Activated effector memory CD4-positive, alpha-beta T cell treated with Interleukin-2 at 50 U/mL for 16 hours (primary cell): ENCODE measurements at places on chromosomes 7 and 10.

DNA sequence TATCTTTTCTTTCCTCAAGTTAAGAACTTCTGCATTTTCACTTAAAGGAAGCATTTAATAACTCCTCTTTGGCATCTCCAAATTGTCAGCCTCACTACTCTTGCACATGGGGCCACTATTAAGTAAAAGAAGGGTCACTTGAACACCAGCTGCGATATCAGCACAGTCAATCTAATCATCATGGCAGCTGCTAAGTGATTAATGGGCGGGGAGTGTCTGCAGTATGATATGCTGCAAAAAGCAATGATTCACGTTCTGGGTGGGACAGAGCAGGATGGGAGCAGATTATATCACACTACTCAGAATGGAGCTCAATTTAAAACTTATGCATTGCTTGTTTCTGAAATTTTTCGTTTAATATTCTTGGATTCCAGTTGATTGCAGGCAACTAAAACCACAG is 447.4 kb upstream of the PFKP start:
- DNase-seq, result no peak

- DNase-seq, result no peak
These were observed 551 bp downstream of the GRIFIN start for GRCh38 chr7:2475678-2476015.

DNA sequence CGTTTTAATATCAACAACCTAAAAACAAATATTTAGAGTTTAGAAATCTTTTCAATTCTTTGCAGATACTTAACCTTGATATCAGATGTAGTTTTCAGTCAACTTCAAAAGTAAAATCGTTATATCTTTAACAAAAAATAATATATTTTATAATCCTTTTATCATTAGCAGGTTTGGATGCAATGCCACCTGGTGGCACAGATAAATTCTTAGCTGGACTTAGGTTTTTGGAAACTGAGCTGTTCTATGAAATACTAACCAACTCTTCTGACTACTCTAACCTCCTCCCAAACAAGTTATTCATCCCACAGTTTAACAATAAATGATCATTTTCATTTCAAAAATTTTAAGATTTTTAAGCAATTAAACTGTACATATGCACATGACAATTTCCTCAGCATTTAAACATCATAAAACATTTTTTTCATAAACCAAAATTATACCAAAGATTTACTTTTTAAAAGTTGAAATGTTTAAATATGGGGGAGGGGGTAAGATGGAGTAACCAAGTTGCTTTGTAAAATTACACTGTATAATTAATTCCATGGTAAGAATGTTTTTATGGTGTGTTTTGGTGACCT is 56.9 kb downstream of the HIBADH start:
- DNase-seq, result no peak

DNA sequence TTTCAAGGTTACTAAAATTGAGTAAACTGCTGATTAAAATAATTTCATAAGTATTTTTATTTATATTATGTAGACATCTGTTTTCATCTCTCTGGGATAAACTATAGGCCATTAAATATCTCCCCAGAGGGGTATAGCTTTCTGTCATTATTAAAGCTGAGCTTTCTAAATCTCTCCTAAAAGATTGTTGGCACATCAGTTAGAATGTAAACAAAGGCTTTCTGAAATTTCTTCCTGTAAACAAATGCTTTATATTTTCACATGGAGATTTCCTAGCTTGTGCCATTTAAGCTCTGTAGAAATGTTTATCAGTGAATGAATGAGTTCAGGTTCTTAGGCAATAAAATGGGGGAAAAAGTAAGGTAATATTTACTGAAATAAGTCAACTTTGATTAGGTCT is 35.7 kb downstream of the PPP1R9A start:
- DNase-seq, result no peak

- no peak for DNase-seq
These were observed 62.0 kb downstream of the AMZ1 start for GRCh38 chr7:2750004-2750407.

DNA sequence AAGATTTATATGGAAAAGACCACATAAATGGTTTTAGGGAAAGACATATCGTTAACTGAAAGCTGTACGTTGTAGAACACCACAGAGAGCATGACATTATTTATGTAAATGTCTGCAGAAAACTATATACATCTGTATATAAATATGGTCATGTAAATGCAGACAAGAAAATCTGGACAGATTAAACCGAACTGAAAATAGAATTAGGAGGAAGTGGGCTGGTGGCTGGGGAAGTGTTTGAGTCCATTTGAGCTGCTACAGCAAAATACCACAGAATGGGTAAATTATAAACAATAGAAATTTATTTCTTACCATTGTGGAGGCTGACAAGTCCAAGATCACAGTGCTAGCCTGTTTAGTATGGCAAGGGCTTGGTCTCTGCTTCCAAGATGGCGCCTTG is 56.3 kb upstream of the USP6NL start:
- DNase-seq, result no peak

GRCh38 chr7:100679927-100680575 is 6.5 kb downstream of the GNB2 start:
- no peak for DNase-seq

GRCh38 chr7:156612930-156613329 is 27.6 kb upstream of the RNF32 start:
- DNase-seq, result peak; percentile 71

GRCh38 chr7:6360841-6361240 is 86.9 kb downstream of the DAGLB start:
- DNase-seq, result no peak

DNA sequence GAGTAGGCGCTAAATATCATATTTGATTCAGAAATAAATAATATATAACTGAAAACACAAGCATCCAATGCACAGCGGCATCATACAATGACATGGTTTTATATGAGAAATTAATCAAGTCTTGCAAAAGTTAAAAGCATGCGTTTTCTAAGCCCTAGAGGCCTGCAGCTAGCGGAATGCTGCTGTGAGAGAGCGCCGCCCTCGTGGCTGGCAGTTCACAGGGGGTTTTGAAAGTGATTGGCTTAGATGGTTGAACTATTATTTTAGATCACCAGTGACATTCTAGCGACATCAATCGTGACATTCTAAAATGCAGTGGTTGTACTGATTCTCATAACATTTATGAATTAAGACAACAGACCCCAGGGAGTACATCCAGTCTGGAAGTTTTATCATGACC is 235.2 kb upstream of the MGMT start:
- DNase-seq, result no peak

DNA sequence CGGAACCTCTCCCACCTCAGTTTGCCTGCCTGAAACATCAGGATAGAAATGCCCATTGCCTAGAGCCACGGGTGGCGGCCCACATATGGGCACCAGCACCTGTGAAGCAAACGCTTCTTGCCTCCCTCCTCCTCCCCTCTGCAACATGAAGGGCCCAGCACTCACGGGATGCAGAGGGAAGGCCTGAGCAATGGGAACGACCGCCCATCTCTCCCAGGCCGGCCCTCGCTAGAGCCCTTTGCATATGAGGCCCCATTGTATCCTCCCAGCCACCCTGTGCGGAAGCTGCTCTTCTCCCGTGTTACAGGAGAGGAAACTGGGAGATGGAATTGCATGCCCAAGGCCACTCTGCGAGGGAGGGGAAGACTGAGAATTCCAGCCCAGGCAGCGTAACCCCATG is 88.2 kb downstream of the RGS10 start:
- DNase-seq, result no peak

GRCh38 chr10:75040576-75040975 is 70.9 kb upstream of the SAMD8 start:
- no peak for DNase-seq

DNA sequence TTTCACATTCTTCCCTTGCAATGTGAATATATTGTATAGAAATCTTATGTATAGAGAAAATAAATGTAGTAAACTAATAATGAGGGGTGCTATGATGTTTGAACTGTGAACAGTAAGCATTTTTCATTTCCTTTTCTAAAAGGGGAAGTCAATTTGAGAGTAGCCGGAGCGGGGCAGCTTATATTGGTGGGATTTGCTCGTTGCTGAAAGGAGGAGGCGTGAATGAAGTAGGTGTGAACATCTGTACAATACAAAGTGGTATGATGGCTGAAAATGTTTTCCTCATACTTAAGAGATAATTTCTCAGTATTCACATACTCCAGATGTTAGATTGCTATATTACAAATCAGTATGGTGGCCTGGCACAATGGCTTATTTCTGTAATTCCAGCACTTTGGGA is 87.1 kb downstream of the SRI start:
- DNase-seq, result no peak

DNA sequence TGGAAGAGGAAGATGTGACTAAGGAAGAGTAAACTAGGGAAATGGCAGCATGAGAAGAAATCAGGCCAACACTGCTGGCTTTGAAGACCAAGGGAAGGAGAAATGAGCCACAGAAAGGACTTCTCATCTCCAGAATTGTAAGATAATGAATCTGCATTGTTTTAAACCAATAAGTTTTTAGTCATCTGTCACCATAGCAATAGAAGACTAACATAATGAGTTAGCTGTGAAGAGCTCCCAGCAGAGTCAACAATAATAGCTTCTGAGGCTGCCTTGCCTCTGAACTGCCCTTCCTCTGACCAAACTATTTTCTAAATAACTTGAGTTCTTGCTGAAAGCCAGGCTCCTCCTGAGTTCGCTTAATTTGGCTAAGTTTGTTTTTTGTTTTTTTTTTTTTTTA is 103.6 kb downstream of the CACNA2D1 start:
- no peak for DNase-seq

DNA sequence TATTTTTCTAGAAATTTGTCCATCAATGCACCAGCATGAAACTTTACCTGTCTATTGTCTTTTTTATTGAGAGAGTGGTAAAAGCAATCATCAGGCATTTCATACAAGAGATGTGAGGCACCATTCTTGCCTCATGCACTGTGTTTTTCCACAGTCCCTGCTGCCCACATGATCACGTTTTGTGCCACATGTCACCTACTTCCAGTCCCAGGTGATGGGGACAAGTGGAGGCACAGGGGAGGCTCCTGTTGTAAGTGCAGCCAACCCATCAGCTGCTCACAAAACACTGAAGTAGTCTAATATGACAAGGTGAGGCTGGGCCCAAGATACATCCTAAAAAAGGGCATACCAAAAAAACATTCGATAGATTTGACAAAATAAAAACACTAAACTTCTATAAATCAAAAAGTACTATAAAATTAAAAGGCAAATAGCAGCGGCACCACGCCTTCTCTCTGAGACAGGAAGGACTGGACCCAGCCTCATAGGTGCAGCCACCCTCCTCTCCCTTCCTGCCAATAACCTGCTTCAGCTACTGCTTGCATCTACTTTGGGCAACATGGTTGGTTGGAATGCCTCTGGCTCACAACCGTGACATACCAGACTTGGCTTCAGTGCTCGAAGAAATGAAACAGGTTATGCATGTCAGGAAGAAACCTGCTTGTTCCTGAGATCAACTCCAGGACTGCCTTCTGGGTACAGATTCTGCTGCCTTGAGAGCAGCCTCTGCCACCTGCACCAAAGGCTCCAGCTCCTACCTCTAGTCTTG is 2.3 kb downstream of the ZC3HAV1L start:
- DNase-seq, result no peak

GRCh38 chr10:83862723-83863122 is 276.6 kb upstream of the GHITM start:
- no peak for DNase-seq

- DNase-seq, result peak; percentile 15
These were observed 34.7 kb downstream of the MRPS24 start for GRCh38 chr7:43834463-43835251.

DNA sequence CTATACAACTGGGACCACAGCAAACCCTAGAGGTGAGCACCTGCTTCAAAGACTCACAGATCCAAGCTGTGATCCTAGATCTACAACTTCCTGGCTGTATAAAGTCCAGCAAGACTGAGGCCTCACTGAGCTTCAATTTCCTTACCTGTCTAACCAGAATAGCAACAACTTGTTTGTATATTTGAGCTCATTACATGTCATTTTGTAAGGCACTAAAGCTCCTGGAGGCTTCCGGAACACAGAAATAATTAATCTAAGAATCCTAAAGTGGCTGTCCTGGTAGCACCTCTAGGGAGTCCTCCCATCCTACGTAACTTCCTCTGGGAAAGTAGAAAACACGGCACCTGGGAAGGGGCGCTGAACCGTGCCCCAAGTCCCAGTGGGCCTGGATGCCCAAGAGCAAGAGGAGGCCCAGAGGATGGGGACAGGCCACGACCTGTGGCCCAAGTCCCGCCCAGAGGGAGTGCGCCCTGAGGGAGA is 39.4 kb downstream of the HK1 start:
- DNase-seq, result no peak

- no peak for DNase-seq
These were observed 30.9 kb downstream of the CALML5 start for GRCh38 chr10:5468262-5469106.

- DNase-seq, result no peak
These were observed 7.6 kb downstream of the TMEM184A start for GRCh38 chr7:1548438-1548831.

DNA sequence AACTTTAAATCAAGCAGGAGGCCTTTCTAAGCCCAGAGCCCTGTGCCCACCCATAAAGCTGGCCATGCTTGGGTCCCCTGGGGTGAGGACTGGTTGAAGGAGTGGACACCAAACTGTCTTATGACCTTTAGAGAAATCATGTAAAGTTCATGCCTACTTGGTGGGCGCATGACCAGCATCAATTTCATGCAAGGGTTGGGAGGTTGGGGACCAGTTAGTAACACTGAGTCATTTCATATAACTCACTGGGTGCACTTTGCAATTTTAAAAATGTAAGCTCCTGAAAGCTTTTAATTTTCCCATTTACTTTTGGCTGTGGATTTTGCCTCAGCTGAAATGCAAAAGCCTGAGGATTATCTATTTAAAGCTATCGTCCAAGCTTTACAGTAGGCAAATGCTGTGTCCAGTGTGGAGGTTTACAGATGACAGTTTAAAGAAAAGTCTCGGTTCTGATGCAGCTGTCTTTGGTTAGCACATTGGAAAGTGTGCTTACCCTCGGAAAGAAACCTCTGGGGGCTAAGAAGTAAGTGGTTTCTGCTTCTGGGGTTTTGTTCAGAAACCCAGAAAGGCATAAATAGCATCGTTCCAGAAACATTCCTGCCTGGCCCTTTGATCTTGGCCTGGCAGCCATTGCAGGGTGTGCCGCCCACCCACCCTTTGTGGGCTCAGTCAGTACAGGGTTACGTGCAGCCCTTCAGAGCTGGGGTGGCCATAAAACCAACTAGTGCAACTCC is 48.8 kb upstream of the CHST15 start:
- DNase-seq, result no peak

- DNase-seq, result no peak
These were observed 689.6 kb downstream of the NRG3 start for GRCh38 chr10:82564353-82565196.

- DNase-seq, result no peak
These were observed 545.1 kb upstream of the GALNT17 start for GRCh38 chr7:70586822-70587221.

DNA sequence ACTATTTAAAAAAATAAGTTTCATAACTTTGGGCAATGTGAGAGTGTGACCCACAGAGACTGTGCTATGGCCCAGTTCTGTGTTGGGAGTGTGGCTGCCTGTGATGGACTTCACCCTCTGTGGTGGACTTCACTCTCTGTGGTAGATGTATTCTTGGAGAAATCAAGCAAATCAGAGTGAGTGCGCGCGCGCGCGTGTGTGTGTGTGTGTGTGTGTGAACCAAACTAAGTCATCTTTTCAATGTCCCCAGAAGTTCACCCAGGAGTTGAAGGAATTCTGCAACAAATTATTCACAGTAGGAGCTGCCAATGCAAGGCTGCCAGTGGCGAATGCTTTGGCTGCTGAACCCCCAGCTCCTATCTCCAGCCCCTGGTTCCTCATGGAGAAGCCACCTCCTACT is 184.5 kb downstream of the ADAM12 start:
- no peak for DNase-seq

- no peak for DNase-seq
These were observed 91.8 kb downstream of the PTPRN2 start for GRCh38 chr7:158495786-158496185.
